ENCODE measurements at places on chromosomes 5 and 9. TPM values are rescaled to one million over a fixed set of nuclear protein-coding genes. Genes with fewer than 3 reads are reported as not detected.

- no peak for ATAC-seq
These were observed 3.4 kb downstream of the SLC38A9 start for GRCh38 chr5:55708732-55709131.

- ATAC-seq: no peak
These were observed 30.9 kb upstream of the GLDC start for GRCh38 chr9:6676254-6676921.

- ATAC-seq: no peak
These were observed at the start of gene OR1N1 for GRCh38 chr9:122527193-122527592. TSS of gene OR1N1 (minus strand) at chr9:122527293. CDS start at chr9:122527293, 0 bp downstream.

ZNF658 gene
- total RNA-seq: 4.7 TPM

DNA sequence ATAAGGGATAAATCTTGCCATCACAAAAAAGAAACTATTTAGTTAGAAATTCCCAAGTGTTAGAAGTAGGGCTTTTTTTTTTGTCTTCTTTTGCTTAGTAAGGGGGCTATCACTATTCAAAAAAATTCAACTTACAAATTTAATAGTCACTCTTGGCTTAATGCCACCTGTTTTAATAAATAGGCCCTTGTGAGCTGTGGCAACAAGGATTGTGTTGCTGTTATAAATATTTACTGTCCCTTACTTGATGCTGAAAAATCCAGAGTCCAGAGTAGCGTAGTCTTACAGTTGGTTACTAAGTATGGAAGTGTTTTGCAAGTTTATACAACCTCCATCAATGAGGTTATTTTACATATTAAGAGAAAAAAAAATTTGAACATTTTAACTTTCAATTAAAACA, 21.4 kb upstream of the CEP78 start:
- no peak for ATAC-seq

All from esophagus mucosa (tissue), 1 donor.